ENCODE measurements at places on chromosomes 6 and 20.

DNA sequence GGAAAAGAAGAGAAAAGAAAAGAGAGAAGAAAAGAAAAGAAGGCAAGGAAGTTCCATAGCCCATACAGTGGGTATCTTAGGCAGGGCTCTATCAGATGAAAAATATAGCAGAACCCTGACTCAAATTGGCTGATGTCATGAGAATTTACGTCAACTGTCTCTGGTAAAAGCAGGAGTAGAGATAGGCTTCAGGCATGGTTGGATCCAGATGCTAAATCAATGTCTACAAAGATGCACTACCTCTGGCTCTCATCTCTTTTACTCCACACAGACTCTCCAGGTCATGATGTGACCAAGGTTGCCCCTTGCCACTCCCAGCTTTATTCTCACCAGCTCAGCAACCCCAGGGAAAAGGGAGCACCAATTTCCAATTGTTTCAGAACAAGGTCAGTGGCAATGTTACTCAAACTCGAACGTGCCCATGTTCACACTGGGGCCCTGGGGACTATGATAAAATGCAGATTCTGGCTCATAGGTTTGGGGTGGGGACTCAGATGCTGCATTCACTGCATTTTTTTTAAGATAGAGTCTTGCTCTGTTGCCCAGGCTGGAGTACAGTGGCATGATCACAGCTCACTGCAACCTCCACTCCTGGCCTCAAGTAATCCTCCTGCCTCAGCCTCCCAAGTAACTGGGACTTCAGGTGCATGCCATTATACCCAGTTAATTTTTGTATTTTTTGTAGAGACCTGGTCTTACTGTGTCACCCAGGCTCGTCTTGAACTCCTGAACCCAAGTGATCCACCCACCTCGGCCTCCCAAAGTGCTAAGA lies 33.4 kb upstream of the PTGIS start:
- no peak for DNase-seq

DNA sequence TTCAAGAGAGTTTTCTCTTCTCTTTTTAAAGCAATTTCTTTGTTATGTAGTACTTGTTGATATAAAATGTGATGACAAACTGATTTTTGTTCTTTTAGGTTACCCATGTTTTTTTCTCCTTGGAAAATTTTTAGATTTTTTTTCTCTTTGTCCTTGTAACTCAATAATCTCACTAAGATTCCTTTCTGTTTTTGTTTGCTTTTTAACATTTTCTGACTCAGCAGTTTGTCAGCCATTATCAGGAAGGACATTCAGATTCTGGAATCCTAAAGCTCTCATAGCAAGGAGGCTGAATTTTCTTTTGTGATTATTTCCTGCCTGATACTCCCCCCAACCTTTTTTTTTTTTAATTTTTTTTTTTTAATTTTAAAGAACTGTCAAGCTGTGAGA lies 75.2 kb upstream of the CITED2 start:
- no peak for DNase-seq

DNA sequence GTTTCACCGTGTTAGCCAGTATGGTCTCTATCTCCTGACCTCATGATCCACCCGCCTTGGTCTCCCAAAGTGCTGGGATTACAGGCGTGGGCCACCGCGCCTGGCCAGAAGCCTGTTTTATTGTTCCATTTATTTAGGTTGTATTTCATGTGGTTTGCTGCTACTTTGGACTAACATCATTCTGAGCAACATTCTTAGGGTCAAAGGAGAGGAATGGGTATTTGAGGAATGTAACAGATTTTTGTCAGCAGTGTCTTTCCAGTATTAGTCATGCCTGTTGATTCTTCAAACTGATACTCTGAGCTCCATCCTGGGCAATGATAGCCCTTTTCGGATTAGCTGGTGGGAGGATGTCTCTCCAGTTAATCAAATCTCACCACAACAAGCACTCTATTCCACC lies 213.0 kb upstream of the CITED2 start:
- no peak for DNase-seq

DNA sequence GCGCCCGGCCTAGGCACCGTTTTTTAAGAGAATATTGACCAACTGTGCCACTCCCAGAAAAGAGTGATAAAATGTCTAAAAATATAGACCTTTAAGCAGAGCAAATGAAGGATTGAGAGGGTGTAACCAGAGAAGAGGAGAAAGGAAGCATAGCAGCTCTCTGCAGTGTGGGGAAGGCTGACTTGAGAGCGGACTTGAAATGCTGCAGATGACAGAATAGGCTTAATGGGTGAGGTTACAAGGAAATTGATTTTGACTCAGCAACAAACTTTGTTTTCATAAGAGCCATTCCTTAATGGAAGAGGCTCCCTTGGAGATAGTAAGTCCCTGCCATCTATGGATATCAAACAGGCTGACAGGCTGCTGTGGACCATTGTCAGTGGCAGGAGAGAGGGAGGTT lies 7.7 kb upstream of the JAG1 start:
- no peak for DNase-seq

DNA sequence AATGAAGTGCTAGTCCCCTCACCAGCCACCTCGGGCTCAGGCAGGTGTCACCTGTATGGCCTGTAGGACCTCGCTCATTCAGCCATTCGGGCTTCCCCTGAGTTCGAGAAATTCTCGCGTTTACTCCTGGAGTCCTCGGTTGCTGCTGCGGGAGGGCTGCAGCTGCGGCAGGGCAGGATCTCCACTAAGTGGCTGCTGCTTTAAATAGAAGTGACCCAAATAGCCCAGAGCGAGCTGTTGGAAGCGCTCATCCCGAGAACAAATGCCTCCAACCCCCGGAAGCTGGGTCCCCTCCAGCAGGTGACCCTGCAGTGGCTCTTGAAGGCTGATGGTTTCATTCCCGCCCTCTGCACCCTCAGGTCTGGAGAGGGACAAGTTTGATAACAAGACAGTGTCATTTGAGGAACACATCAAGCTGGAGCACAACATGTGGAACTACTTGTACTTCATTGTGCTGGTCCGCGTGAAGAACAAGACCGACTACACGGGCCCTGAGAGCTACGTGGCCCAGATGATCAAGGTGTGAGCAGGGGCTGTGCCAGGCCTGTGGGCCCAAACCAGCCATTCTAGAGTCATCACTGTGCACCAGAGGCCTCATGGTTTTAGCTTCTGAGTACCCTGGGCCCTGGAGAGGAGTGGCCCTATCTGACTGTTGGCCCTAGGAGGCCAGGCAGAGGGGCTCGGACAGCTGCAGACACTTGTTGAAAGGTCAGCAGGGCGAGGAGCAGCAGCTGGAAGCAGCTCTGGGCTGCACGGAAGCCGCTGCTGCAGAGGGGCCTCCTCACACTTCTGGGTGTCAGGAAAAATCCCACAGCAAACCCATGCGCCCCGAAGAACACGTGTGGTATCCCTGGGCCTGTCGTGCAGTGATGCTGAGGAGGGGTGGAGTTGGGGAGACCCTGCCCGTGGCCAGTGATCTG lies 18.1 kb downstream of the UQCC2 start:
- no peak for DNase-seq

- DNase-seq = no peak
Measured at GRCh38 chr20:25626779-25627178, 3.0 kb upstream of the NANP start.

GRCh38 chr20:61761453-61762166 lies 304.1 kb downstream of the TAF4 start:
- DNase-seq = no peak

Data from stimulated activated CD8-positive, alpha-beta memory T cell treated with anti-CD3 and anti-CD28 coated beads, Interleukin-15, amount 100 ng/mL, for 24 hours (primary cell).